Naive thymus-derived CD8-positive, alpha-beta T cell (primary cell): ENCODE measurements at places on chromosomes 13 and 19. TPM values are rescaled to one million over a fixed set of nuclear protein-coding genes. Genes with fewer than 3 reads are reported as not detected.

The ZNF563 gene
- polyA plus RNA-seq: 6.2 TPM

The OR7A5 gene
- polyA plus RNA-seq: not detected

The ZNF614 gene
- 8.5 TPM for polyA plus RNA-seq

The PSG2 gene
- polyA plus RNA-seq: not detected

The ZNF625 gene
- 0.82 TPM for polyA plus RNA-seq

The RSPH6A gene
- polyA plus RNA-seq: not detected

GRCh38 chr13:48072304-48072703 is 22.6 kb downstream of the MED4 start:
- H3K4me3 ChIP-seq: no peak overlapping the region
- no peaks in the 10 kb centered on the region for H3K27me3 ChIP-seq
- H3K4me1 ChIP-seq: no peaks in the 10 kb centered on the region
- DNase-seq: no peak

DNA sequence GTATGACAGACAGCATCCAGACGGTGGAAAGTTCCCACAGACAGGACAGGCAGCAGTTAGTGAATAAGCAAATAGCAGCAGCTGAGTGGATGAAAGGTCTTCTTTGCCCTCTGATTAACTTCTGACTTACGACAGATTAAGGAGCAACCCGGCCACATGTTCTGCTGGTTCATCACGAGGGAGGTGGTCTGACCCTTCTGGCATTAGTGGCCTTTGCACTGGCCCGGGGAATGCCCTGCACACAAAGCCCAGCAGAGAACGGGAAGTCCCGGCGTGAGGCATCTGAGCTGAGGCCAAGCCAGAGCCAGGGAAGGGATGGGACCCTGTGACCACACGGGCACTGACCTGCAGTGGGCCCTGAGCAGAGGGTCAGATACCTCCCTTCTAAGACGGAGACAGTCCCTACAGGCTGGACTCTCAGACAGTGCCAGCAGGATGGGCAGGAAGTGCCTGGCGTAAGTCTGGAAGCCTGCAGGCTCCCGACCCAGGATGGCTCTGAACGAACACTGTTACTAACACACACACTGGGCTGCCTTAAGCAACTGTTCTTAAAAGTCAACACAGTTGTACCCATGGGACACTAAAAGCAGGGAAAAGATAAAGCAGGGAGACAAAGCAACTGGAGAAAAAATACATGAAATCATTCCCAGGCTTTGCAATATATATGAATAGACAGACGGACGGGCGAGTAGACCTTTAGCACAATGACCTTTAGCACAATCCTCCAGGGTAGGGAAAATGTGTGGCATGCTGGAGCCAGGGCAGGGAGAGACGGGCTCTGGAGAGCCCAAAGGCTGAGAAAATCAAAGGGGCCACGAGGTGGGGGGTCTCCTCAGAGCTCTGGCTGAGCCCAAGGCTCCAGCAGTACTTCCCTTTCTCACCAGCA is 6.3 kb downstream of the C19orf12 start:
- peaks cover 4% of the 10 kb centered on the region for H3K36me3 ChIP-seq
- H3K27ac ChIP-seq: peak overlapping the region; percentile 91
- peak overlapping the region; percentile 39 for H3K4me3 ChIP-seq
- no peaks in the 10 kb centered on the region for H3K27me3 ChIP-seq
- no peak for DNase-seq

GRCh38 chr13:59562924-59563323 is 600.8 kb downstream of the DIAPH3 start:
- H3K4me3 ChIP-seq: no peak overlapping the region
- H3K4me1 ChIP-seq: no peaks in the 10 kb centered on the region
- peaks cover 13% of the 10 kb centered on the region for H3K36me3 ChIP-seq

- no peak overlapping the region for H3K4me3 ChIP-seq
- H3K4me1 ChIP-seq: no peaks in the 10 kb centered on the region
- no peak overlapping the region for H3K27ac ChIP-seq
- no peaks in the 10 kb centered on the region for H3K27me3 ChIP-seq
Measured at GRCh38 chr13:82878536-82878935, 1003.7 kb downstream of the SLITRK1 start.

DNA sequence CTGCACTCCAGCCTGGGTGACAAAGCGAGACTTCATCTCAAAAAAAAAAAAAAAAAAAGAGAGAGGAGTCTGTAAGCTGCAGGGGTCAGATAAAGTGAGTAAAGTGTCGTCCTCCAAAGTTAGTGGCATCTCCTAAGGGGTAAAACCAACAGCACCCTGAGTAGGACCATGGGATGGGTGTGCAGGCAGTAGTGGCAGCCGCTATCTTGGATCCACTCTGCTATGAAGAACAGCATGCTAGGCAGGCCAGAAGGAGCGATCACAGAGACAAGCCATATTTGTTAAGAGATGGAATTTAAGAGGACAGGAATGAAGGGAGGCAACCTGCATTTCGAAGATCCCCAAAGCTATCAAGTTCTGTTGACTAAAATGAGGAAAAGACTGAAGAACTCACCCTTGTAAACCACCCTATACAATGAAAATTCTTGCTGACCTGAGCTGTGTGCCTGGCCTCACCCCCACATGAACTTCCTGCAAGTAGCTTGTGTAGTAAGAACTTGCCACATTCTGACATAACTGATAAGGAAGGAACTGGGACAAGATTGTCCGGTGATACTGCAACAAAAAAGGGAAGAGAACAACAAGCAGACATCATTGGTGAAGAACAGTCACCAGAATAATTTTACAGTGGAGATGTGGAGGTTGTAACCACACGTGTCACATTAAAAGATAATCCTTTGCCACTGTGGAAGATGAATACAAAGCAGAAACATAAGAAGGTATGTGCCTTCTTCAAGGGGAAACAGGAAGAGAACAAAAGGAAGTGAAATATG is 16.2 kb downstream of the DPY19L3 start:
- peak overlapping the region; percentile 49 for H3K4me3 ChIP-seq
- peaks cover 7% of the 10 kb centered on the region for H3K36me3 ChIP-seq
- H3K27me3 ChIP-seq: no peaks in the 10 kb centered on the region

DNA sequence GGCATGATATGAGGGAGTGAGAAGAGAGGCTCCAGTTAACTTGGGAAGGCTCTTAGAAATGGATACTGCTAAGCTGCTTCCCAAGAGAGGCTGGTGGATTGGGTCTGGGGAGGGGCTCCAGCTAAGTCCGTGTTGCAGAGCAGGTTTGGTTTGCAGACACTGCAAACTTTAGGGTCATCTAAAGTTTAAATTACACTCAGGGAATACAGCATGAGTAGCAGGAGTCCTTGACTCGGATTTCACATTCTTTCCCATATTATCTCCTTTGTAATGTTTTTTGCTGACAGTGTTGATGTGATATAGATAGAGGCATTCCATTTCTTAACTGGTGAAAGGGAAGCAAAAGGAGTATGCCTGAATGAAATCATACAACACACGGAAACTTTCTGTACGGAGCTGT is 31.9 kb downstream of the SGCG start:
- H3K36me3 ChIP-seq: peaks cover 8% of the 10 kb centered on the region
- no peak for DNase-seq
- H3K4me3 ChIP-seq: no peak overlapping the region
- no peaks in the 10 kb centered on the region for H3K4me1 ChIP-seq

DNA sequence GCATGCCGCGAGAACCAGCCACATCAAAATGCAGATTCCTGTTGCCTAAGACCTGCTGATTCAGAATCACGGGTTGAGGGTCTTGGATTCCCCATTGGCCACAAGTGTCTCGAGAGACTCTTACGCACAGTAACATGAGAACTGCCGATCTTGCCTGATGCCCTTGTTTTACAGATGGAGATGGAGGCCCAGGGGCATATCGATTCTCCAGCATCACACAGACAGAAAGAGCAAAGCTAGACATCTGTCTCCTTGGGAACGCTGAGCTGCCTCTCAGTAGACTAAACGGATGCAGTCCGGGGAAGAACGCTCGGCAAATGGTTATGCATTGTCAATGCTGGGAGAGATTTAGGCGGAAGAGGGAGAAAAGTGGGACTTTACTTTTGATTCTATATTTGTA is 5.4 kb downstream of the NLRP12 start:
- H3K4me1 ChIP-seq: no peaks in the 10 kb centered on the region
- no peak for DNase-seq
- H3K36me3 ChIP-seq: no peaks in the 10 kb centered on the region
- H3K4me3 ChIP-seq: no peak overlapping the region
- no peak overlapping the region for H3K27ac ChIP-seq
- H3K27me3 ChIP-seq: peaks cover 8% of the 10 kb centered on the region

DNA sequence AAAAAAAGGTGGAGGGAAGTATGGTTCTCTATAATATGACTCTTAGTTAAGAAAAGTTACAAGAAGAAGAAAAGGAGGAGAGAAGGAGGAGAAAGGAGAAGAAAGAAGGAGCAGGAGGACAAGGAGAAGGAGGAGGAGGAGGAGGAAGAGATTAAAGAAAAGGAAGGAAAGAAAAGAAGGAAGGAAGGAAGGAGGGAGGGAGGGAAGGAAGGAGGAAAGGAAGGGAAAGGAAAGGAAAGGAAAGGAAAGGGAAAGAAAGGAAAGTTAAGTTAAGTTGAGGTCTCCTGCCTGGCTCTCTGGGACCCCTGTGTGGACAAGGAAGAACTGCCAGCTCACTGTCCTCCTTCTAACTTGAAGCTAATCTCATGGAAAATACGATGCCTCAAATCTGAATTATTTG is 429.5 kb downstream of the TSHZ3 start:
- no peak overlapping the region for H3K4me3 ChIP-seq
- peaks cover 1% of the 10 kb centered on the region for H3K4me1 ChIP-seq
- H3K27me3 ChIP-seq: peaks cover 17% of the 10 kb centered on the region
- no peaks in the 10 kb centered on the region for H3K36me3 ChIP-seq
- DNase-seq: no peak

- peaks cover 2% of the 10 kb centered on the region for H3K36me3 ChIP-seq
- no peak for DNase-seq
- H3K4me1 ChIP-seq: peaks cover 12% of the 10 kb centered on the region
- H3K4me3 ChIP-seq: no peak overlapping the region
Measured at GRCh38 chr19:56101746-56102535, 19.2 kb downstream of the ZNF787 start.

DNA sequence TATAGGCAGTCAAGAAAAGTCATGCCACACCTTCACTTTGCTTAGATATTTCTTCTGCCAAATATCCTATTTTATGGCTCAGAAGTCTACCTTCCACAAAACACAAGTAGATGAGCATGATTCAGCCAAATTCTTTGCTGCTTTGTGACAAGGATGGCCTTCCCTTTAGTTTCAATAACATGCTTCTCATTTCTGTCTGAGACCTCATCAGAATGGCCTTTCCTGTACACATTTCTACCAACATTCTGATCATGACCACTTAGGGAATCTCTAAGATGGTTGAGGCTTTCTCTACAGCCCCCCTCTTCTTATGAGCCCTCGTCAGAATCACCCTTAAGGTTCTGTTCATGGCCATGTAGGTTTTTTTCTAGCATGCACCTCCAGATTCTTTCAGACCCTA is 96.2 kb downstream of the COL4A2 start:
- no peak for DNase-seq
- no peaks in the 10 kb centered on the region for H3K4me1 ChIP-seq
- no peaks in the 10 kb centered on the region for H3K36me3 ChIP-seq

DNA sequence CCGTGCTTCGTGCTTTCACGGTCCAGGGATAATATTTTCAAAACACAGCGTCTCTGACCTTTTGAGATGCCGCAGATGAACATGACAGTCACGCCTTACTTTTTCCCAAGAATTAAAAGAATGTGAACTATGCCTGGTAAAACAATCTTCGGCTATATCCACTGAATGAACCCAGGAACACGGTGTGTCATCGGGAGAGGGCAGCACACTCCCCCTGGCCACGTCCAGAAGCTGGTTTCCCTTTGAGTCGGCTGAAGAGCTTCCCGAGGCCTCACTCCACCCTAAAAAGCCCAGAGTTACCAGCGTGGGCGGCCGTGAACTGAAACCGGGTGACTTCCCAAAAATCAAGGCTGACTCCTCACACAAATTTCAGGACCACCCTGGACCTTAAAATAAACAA is 22.9 kb upstream of the SHISA2 start:
- peaks cover 35% of the 10 kb centered on the region for H3K27me3 ChIP-seq
- no peaks in the 10 kb centered on the region for H3K4me1 ChIP-seq

- H3K36me3 ChIP-seq: no peaks in the 10 kb centered on the region
- DNase-seq: no peak
- H3K27me3 ChIP-seq: no peaks in the 10 kb centered on the region
- peak overlapping the region; percentile 8 for H3K4me3 ChIP-seq
Measured at GRCh38 chr19:54248016-54248601, 5.5 kb upstream of the LILRA6 start.

- H3K27me3 ChIP-seq: peaks cover 42% of the 10 kb centered on the region
- no peak overlapping the region for H3K4me3 ChIP-seq
- no peak overlapping the region for H3K27ac ChIP-seq
- no peaks in the 10 kb centered on the region for H3K4me1 ChIP-seq
Measured at GRCh38 chr13:97749174-97749573, 204.3 kb upstream of the IPO5 start.

DNA sequence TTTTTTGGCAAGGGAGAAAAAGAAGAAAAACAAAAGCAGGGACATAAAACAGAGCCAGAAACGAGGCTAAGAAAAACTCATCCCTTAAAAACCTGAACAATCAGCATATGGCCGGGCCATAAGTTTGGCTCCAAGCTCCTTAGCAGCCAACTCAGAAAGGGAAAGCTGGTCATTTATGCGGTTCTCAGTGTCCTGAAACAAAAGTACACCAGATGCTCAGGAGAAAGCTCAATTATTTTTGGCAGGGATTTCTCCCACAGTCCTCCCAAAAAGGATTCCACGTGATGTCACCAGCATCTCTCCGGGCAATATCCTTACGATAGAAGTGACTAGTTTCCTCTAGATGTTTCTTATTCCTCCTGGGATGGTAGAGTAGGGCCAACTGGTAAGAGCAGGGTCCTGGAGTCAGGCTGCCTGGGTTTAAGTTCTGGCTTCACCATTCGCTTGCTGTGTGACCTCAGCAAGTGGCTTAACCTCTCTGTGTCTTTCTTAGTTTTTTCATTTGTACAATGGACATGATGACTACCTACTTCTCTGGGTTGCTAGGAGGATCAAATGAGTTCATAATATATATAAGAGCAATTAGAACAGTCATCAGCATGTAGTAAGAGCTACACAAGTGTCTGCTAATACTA is 34.0 kb downstream of the PIN1 start:
- peaks cover 27% of the 10 kb centered on the region for H3K4me1 ChIP-seq
- H3K27me3 ChIP-seq: no peaks in the 10 kb centered on the region
- H3K4me3 ChIP-seq: no peak overlapping the region
- no peak overlapping the region for H3K27ac ChIP-seq
- no peaks in the 10 kb centered on the region for H3K36me3 ChIP-seq

- H3K27me3 ChIP-seq: peaks cover 2% of the 10 kb centered on the region
- H3K4me1 ChIP-seq: peaks cover 3% of the 10 kb centered on the region
- no peak overlapping the region for H3K4me3 ChIP-seq
- no peaks in the 10 kb centered on the region for H3K36me3 ChIP-seq
Measured at GRCh38 chr13:103287659-103288058, 221.4 kb upstream of the SLC10A2 start.

- peaks cover 34% of the 10 kb centered on the region for H3K36me3 ChIP-seq
- no peak overlapping the region for H3K4me3 ChIP-seq
- peak overlapping the region; percentile 82 for H3K27ac ChIP-seq
- DNase-seq: no peak
- H3K4me1 ChIP-seq: peaks cover 20% of the 10 kb centered on the region
Measured at GRCh38 chr19:10727685-10728201, 9.9 kb downstream of the DNM2 start.

- H3K36me3 ChIP-seq: no peaks in the 10 kb centered on the region
- no peak overlapping the region for H3K27ac ChIP-seq
- DNase-seq: no peak
- H3K4me3 ChIP-seq: no peak overlapping the region
- peaks cover 3% of the 10 kb centered on the region for H3K27me3 ChIP-seq
- no peaks in the 10 kb centered on the region for H3K4me1 ChIP-seq
Measured at GRCh38 chr13:22468045-22468444, 712.7 kb upstream of the SGCG start.
